Stimulated activated CD4-positive, alpha-beta T cell treated with anti-CD3 and anti-CD28 coated beads, TNF-alpha, amount 100 ng/mL, for 24 hours (primary cell): ENCODE measurements at places on chromosomes 1 and 21.
A peak's percentile ranks its signal among the peaks of the same experiment; 100 is the strongest.

GRCh38 chr1:52629325-52629643, 3.7 kb upstream of the SHISAL2A start:
- DNase-seq, result no peak

- no peak for DNase-seq
Measured at GRCh38 chr21:25904044-25904695, 169.4 kb downstream of the GABPA start.

- DNase-seq, result no peak
Measured at GRCh38 chr1:211324992-211325775, 1.4 kb upstream of the TRAF5 start.

GRCh38 chr1:202807926-202808757, at the start of gene KDM5B:
TSS of gene KDM5B (minus strand) at chr1:202808421. CDS start at chr1:202808305, 116 bp downstream.
- peak; percentile 46 for DNase-seq

DNA sequence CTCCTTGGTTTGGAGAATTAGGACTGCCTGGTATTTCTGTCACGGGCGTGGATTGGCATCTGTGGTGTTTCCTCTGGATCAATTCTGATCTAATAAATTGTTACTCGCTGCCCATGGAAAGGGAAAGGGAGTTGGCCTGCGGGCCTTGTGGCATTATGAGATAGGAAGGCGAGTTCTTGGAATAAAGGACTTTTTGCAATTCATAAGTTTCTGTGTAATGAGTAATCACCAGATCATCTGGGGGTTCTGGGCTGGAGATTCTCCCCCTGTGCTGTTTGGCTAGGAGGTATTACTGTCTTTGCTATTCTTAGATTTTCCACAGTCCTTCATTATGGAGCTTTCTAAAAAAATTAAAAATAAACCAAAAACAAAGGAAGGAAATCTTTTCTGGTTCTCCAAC, 315.9 kb downstream of the CAMTA1 start:
- no peak for DNase-seq

GRCh38 chr21:46046471-46046870, 51.4 kb upstream of the COL6A2 start:
- no peak for DNase-seq

GRCh38 chr1:45793942-45794604, 9.3 kb upstream of the MAST2 start:
- no peak for DNase-seq

- no peak for DNase-seq
Measured at GRCh38 chr1:31364561-31365250, 8.2 kb downstream of the FABP3 start.

DNA sequence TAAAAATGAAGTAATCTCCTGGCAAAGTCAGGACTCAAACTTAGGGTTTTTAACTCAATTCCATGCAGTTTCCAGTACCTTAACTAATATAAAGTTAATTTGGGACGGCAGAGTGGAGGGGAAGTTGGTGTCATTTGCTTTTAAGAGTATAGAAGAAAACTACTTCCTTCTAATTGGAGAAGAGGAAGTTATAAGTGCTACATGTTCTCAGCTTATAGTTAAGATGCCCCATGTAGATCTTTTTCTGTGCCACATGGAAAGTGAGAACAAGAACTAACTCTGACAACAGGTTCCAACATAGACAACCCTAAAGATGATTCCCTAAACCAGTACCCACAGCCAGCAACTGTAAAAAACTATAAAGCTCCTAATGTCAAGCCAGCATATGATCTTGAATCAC, 11.5 kb downstream of the RRAGC start:
- no peak for DNase-seq

GRCh38 chr1:209886219-209886536, 51.8 kb upstream of the SYT14 start:
- DNase-seq, result no peak

DNA sequence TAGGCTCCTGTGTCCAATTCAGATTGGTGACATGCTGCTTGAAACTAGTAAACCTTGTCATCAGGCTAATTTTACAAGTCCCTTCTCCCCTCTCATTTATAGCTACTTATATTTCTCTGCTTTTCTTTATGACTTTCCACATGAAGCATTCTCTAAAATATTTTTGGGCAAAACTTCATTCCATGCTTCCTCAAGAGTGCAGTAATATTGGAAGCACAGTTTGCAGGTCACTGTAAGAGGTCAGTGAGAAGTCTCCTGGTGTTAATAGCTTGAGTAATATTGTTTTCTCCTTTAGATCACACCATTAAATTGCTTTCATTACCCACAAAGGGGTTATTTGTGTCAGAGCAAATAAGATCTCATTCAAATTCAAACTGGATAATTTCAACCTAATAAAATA, 46.6 kb downstream of the LPAR3 start:
- DNase-seq, result no peak

DNA sequence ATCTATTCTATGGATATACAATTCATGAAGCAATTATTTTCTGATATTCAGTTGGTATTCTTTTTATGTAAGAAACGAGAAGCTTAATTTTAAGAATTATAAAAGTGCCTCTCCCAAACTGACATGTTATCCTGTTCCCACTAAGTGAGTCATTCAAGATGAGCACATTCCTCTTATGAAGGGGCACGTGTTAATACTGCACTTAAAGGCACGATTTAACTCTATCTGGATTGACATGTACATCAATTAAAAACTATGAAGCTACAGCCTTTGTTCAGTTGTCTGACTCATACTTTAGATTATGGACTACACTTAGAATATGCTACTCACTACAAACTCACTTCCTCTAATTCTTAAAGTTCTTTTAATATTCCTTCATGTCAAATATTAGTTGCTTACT, 111.6 kb downstream of the CYYR1 start:
- DNase-seq, result no peak

DNA sequence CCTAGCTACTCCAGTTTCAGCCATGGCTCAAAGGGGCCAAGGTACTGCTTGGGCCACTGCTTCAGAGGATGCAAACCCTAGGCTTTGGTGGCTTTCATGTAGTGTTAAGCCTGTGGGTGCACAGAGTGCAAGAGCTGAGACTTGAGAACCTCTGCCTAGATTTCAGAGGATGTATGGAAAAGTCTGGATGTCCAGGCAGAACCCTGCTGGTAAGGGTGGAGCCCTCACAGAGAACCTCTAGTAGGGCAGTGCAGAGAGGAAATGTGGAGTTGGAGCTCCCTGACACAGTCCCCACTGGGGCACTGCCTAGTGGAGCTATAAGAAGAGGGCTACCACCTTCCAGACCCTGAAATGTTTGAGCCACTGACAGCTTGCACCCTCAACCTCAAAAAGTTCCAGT, 16.2 kb downstream of the RIIAD1 start:
- DNase-seq, result no peak
